ENCODE measurements at places on chromosomes 7 and 10.
A peak's percentile ranks its signal among the peaks of the same experiment; 100 is the strongest.

- no peak for DNase-seq
Observed at GRCh38 chr7:20114468-20114867, 102.7 kb downstream of the MACC1 start.

DNA sequence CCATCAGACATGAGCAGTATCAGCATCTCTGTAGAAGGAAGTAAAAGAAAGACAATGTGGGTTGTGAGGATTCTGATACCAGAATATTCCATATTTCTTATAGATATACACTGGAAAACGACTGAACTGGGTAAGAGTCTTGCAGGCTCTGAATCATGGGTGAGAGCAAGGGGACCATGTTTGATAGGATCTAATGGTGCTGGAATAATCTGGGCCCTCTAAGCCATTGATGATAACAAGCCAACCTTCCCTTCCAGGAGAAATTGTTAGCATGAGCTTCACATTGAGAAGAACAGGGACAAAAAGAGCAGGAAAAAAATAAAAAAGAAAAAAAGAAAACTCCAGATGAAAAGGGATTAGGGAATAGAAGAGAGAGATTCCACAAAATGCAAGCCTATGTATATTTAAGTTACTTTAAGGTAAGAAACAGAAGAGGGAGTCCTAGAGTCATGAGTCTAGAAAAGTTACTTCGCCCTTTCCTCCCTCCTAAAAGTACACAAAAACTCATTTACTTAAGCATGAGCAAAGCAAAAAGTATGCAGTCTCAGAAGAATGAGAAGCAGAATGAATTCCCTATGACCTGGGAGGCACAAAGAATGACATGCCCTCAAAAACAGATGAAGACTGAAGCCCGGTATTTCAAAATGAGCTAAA lies 181.9 kb downstream of the TMEM26 start:
- DNase-seq, result peak; percentile 58

- DNase-seq, result peak; percentile 32
Observed at GRCh38 chr10:17092986-17093803, 36.4 kb downstream of the CUBN start.

DNA sequence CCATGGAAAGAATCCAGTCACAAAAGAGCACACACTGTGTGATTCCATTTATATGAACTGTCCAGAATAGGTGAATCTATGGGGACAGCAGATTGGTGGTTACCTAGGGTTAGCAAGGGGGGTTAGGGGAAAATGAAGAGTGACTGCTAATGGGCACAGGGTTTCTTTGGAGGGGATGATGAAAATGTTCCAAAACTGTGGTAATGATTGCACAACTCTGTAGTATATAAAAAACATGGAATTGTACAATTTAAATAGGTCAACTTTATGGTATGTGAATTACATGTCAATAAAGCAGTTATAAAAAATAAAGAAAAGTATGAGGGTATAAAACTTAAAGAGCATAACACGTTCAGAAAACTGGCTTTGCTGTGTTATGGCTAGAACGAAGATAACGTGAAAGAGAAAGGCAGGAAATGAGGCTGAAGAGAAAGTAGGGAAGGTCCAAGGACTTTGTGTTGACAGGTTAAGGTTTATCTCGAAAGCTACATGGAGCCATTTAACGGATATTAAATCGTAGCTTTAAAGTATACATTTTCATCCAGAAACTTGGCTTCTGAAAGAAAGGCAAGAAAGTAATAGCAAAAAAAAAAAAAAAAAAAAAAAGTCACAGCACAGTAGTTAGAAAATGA lies 26.4 kb upstream of the MSS51 start:
- peak; percentile 13 for DNase-seq

- DNase-seq, result no peak
Observed at GRCh38 chr10:103895411-103896186, 22.4 kb downstream of the STN1 start.

DNA sequence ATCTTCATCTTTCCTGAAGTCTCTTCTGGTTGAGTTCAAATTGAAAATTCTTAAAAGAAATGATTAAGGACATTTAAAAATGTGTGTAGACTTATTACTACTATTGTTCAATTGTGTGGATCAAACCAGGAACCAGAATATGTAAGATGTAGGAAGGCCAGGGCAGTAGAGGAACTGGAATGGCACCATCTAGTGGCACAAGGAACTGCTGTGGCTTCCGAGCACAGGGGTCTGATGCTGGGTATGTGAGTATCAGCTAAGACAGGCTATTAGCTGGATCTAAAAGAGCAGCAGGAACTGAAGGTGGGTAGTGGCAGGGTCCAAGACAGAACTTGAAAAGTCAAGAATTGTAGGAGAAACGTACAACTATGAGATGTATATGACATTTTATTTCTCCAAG lies 247.3 kb downstream of the SEMA3A start:
- no peak for DNase-seq

GRCh38 chr10:124119946-124120345 lies 26.5 kb upstream of the CHST15 start:
- no peak for DNase-seq

- no peak for DNase-seq
Observed at GRCh38 chr7:88919478-88920131, 124.1 kb upstream of the TEX47 start.

GRCh38 chr7:142494021-142494420 lies 236.2 kb upstream of the PRSS58 start:
- no peak for DNase-seq

- DNase-seq, result peak; percentile 46
Observed at GRCh38 chr10:129531195-129531968, 64.3 kb downstream of the MGMT start.

- no peak for DNase-seq
Observed at GRCh38 chr7:49774459-49775064, 1.1 kb downstream of the VWC2 start.

DNA sequence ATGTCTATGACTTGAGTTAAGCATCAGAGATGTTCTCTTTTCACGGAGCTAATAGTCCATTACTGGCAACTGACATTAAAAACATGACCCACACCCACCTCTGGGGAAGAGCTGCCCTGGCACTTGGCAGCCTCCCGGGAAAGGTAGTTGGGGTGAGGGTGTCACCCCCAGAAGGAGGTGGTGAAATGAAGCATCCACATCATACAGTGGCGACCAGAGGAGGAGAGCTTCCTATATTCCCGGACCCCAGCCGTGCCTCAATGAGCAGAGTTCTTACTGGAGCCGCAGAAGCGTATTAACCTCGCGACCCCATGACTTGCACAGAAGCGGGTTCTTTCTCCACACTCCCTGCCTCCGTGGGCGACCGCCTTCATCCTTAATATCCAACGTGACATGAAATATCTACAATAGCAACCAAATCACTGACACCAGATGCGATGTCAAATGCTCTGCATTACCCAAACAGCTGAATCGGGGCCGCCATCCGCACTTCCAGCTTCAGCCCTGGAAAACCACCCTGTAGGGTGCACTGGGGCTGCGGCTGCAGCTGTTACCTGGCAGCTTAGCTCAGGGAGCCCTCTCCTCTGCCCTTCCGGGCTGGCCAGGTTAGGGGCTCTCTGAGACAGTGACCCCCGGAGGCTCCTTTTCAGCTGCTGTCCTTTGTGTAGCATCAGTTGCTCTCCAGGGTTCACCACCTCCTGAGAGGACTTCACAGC lies 103.1 kb upstream of the PARD3 start:
- no peak for DNase-seq

DNA sequence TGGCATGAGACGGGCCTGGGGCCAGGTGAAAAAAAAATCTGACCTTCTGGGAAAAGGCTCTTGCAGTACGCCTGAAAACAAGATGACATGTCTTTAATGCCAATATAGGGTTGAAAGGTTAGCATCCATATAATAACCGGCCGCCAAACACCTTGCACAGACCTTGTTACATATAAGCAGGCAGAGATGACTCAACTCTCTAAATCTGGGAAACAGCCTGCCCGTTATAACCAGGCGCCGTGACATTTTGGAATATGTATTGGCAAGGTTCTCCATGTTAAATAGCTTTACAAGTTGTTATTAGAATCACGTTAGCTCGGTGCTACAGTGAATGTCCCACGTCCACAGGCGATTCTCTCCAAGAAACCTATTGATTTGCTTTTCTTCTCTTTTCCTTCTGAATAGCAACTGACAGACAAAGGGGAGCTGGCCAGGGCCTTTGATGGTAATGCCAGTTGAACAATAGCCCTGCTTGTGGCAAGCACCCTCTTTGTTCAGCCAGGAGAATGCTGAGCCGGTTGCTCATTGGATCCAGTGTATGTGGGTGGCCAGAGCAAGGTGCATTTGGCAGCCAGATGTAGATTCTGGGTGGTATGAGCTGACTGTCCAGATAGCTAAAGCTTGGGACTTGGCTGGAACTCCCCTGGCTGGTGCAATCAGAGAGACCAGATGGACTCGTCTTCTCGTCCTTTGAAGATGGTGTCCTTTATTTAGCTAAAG lies 80.1 kb upstream of the AUTS2 start:
- DNase-seq, result peak; percentile 6

DNA sequence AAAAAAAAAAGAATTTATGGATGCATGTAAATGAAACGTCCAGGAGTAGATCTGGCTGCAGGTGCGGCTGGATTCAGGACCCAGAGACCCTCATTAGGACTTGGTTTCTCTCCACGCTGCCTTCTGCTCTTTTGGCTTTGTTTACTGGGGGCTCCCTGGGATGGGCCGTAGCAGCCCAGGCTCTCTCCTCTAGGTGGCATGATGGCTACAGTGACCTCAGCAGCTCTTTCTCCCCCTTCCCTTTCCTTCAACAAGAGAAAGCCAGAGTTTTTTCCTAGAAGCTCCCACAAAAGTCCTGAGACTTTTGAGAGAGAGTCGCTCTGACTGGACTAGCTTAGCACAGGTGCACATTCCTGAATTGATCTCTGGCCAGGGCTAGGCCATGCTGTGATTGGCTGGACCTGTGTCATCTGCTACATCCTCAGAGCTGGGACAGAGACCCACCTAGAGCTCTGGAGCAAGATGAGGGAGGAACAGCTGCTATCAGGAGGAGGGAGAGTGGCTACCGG lies 67.8 kb upstream of the PDCD4 start:
- DNase-seq, result no peak

- no peak for DNase-seq
Observed at GRCh38 chr10:102281102-102281487, 35.8 kb downstream of the GBF1 start.

DNA sequence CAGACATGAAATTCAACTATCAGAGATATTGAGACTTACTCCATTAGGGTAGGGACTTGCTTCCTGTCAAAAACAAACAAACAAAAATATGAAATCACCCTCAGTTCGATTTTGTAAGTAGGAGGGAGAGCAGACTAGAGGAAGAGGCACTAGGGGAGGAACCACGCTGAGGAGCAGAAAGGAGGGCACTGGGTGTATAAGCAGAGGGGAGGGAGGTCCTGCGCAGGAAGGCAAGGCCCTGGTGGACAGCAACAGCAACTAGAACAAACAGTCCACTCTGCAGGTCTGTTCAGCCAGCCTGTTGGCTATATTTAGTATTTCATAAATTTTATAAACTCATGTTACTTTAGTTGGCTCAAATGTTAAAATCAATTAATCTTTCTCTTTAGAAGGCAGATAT lies 937.1 kb upstream of the C7orf33 start:
- no peak for DNase-seq

DNA sequence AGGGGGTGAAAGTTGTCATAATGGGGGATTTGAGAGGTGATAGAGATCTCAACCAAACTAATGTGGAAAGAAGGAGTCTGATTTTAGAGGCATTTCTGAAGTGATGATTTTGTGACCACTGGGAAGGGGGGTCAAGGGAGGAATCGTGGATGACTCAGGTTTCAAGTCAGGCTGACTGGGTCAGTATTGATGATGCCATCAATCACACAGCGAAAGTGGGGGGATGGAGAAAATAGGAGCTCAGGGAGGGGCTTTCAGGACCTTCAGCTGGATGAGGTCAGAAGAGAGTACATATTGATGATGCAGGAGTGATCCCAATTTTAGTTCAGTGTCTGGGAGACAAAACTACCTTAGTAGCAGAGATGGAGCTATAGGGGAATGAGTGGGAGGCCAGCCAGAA lies 681.2 kb upstream of the GALNT17 start:
- DNase-seq, result no peak

DNA sequence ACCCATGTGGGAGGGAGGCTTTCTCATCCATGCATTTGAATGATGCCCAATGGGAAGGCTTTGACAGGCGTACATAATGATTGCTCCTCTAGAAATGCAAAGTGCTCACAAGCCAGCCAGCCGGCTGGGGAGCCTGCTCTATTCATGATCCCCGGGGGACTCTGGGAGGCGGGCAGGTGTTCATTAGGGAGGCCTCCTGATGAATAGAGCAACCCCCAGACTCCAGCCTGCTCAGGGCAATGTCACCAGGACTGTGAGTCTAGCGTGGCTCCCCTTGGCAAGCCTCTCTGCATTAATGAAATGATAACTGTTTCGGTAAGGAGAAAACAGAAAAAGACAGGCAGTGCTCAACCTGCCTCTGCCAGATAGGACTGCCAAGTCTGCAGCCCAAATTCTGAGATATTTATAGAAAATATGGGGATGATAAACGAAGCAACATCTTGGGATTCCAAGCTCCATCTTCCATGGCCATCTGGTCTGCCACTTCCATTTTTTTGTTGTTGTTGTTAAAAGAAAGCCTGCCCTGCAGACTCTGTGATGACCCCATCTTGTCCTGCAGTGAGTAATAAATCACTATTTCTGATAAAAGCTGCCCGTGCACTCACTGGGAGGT lies 236.4 kb downstream of the PRPF18 start:
- no peak for DNase-seq

GRCh38 chr7:143892527-143893300 lies 9.3 kb downstream of the TCAF1 start:
- DNase-seq, result no peak
